ENCODE measurements at places on chromosomes 7 and 10.
A peak's percentile ranks its signal among the peaks of the same experiment; 100 is the strongest.

- DNase-seq: no peak
These were observed 174.6 kb downstream of the CCDC71L start for GRCh38 chr7:106486331-106486730.

GRCh38 chr10:3418041-3418754, 245.6 kb upstream of the PITRM1 start:
- no peak for DNase-seq

GRCh38 chr7:48250441-48250951, 79.2 kb downstream of the ABCA13 start:
- DNase-seq: no peak

GRCh38 chr7:110373859-110374258, 717.1 kb upstream of the LRRN3 start:
- no peak for DNase-seq

DNA sequence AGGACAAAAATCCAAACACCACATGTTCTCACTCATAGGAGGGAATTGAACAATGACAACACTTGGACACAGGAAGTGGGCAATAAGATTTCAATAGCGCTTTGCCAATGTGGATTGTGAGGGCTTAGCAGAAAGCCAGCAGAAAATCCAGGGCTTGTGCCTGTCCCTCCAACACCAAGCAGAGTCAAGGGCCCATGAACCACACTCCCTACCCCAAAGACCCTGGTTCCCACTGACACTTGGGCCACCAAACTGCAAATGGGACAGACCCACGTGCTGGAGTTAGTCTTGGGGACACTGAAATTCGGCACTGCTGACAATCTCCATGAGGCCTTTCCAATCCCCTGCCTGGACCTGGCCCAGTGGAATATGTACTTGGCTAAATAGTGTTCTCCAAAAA, 67.0 kb downstream of the GRID1 start:
- DNase-seq: no peak

- DNase-seq: no peak
These were observed 35.0 kb downstream of the ZNF22 start for GRCh38 chr10:45035673-45036072.

DNA sequence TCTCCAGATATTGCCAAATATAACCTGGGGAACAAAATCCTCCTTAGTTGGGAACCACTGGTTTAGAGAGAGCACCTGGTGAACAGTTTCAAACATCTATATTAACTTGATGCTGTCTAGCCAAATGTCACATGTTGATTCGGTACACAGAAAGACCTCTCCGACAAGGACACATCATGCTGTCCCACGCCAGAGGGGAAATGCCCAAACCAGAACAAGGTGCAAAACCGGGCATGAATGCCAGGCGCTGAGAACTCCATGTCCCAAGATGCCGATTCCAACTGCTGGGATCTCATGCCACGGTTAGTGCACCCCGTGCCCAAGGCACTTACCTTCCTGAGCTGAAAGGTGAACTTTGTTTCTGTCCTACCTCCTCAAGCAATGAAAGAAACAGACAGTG, 100.8 kb downstream of the SFMBT2 start:
- DNase-seq: no peak

GRCh38 chr10:7333961-7334641, 76.7 kb downstream of the SFMBT2 start:
- no peak for DNase-seq

- no peak for DNase-seq
These were observed 3.4 kb upstream of the PRKCQ start for GRCh38 chr10:6583447-6583846.

GRCh38 chr10:36448760-36449691, 676.4 kb upstream of the ANKRD30A start:
- no peak for DNase-seq

- DNase-seq: no peak
These were observed 11.9 kb upstream of the HABP2 start for GRCh38 chr10:113540845-113541548.

DNA sequence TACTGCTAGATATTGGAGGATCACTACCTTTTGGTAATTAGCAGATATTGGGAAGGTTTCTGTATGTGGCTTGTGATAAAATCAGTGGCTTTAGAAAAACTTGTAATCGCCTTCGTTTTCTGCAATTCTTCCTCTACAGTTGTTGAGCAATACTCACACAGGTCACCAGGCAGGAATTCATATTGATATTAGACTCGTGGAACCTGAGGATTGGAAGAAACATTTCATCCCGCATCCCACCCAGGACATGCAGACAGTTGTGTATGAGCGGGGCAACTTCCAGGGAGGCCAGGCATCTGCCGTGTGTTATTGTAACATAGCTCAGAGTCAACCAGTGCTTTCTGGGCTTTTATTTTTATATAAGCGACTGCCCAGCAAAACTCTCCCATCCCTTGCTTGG, 821.3 kb downstream of the LRMDA start:
- DNase-seq: peak; percentile 8

GRCh38 chr10:21437770-21438382, 87.6 kb downstream of the SKIDA1 start:
- no peak for DNase-seq

GRCh38 chr7:34211018-34211417, 305.7 kb downstream of the BMPER start:
- no peak for DNase-seq

GRCh38 chr7:4021413-4021812, 660.7 kb upstream of the FOXK1 start:
- no peak for DNase-seq
